Pericardium fibroblast (primary cell): ENCODE measurements at places on chromosomes 5 and 9. TPM values are rescaled to one million over a fixed set of nuclear protein-coding genes. Genes with fewer than 3 reads are reported as not detected.

Gene PCDHB11
- total RNA-seq = 0.12 TPM in 1 of 2 replicates, not detected in the other

Gene GHR
- total RNA-seq = 7.1 and 7.7 TPM in 2 replicates

Gene STPG3
- not detected in 2 replicates for total RNA-seq

Gene GRXCR2
- not detected in 2 replicates for total RNA-seq

Gene NIM1K
- 0.70 TPM in 1 of 2 replicates, not detected in the other for total RNA-seq

Gene ZBED3
- 1.6 and 18.1 TPM in 2 replicates for total RNA-seq

Gene NOL6
- 17.2 and 28.6 TPM in 2 replicates for total RNA-seq

Gene PRRC1
- total RNA-seq = 43.0 and 72.1 TPM in 2 replicates

Gene FSTL4
- total RNA-seq = not detected in 2 replicates

Gene GGTA1
- total RNA-seq = 0.09 and 0.82 TPM in 2 replicates

Gene SOX30
- 0.77 TPM in 1 of 2 replicates, not detected in the other for total RNA-seq

Gene UNC5A
- total RNA-seq = 0.34 TPM in 1 of 2 replicates, not detected in the other

Gene MYOT
- not detected in 2 replicates for total RNA-seq

Gene SPOCK1
- total RNA-seq = 35.1 and 97.0 TPM in 2 replicates

Gene GOLPH3
- 78.3 and 105 TPM in 2 replicates for total RNA-seq

Gene DMRTA1
- total RNA-seq = 0.12 and 0.17 TPM in 2 replicates

Gene FOXD4
- 0.70 TPM in 1 of 2 replicates, not detected in the other for total RNA-seq

Gene C8G
- total RNA-seq = not detected in 2 replicates

Gene PDE8B
- total RNA-seq = 0.09 and 0.47 TPM in 2 replicates

Gene TAF1L
- not detected in 2 replicates for total RNA-seq

Gene CCL27
- total RNA-seq = 0.12 TPM in 1 of 2 replicates, not detected in the other
